ENCODE measurements at places on chromosomes 4 and X.
A peak's percentile ranks its signal among the peaks of the same experiment; 100 is the strongest.

- DNase-seq, result peak; percentile 21
These were observed 859 bp downstream of the SMARCA1 start for GRCh38 chrX:129522184-129523078.

- no peak for DNase-seq
These were observed 203.4 kb downstream of the CCNG2 start for GRCh38 chr4:77360451-77360850.

GRCh38 chrX:44898411-44899221, 25.6 kb downstream of the KDM6A start:
- no peak for DNase-seq

- DNase-seq, result no peak
These were observed 115.9 kb downstream of the CPZ start for GRCh38 chr4:8708401-8709021.

GRCh38 chr4:128256539-128256938, 31.1 kb downstream of the PGRMC2 start:
- no peak for DNase-seq

DNA sequence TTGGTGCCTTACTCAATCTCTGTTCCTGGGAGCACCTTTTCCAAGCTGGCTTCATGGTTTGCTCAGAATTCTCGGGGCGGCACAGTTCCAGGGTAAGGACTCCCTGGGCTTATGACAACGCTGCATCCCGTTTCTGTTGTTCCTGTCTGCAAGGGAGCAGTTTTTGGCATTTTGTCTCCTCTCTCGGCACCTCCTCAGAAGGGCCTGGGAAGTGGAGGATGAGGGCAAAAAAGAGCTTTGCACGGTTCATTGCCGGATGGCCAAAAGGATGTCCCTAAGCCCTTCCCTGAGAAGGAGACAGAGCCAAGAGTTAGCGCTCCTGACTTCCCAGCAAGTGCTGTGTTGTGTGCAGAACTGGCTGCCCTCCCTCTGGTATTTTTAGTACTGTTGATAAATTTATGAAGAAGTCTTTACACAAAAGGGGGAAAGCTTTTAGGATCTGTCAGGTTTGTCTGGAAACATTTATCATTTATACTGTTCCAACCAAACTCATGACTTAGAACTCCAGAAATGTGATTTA, 13.4 kb downstream of the SRD5A3 start:
- DNase-seq, result no peak

DNA sequence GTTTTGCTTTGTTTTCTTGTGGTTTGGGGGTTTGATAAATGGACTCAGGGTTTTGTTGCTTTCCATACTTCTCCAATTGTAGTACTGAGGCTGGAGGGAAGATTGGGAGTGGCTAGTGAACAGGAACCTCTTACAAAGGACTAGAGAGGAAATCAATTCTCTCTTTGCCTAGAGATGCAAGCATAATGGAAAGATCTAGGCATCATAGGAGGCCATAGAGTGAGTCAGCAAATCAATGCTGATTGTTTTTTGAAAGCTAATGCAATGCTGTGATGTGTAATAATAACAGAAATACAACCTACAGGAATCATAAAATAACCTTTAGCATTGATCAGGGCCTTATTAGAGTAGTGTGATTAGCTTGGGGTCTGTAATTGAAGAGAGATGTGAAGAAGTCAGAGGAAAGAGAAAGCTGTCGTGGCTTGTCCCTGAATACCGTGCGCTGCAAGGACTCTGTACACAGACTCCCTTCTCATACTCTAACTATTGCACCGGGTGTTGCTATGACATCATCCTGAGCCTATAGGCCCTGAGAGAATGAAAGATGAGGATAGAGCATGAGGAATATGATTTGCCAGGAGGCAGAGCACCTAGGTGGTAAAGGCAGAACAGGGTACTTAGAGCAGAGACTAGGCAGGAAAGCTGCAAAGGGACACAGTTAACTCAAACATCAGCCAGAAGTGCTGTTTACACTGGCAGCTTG, 29.3 kb upstream of the GPR101 start:
- no peak for DNase-seq

GRCh38 chrX:24259544-24260240, 54.2 kb downstream of the SUPT20HL2 start:
- DNase-seq, result no peak

DNA sequence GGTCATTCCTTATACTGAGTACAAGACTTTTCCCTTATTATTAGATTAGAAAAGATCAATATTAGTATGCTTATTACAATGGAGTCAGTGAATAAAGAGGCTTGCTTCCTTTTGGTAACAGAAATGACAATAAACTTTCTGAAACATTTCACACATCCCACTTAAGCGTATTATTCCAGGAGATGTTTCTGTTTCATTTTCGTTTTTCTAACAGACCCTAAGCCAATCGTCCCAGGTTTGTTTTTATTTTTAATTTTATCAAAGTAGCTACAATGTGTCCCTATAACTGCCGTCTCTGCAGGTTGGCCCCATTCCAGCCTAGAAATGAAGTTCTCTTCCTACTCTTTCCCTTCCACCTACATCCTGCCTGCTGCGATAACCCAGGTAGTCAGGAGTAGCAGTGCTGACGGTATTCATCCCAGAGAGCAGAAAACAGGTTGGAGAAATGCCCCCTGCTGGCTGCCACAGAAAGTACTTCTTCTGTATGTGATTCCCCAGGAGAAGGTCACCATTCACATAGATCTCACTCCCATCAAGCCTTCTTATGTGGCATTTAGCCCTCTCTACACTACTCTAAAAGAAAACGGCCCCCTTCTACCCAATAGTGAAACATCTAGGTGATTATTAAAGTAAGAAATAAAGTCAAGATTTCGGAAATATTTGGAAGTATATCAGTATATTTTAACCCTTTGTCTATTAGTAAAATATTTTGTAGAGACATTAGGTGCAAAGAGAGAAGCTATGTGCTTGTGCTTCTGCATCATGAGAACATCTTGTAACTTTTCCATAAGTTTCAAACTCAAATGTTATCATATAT, 40.4 kb downstream of the ENPEP start:
- peak; percentile 11 for DNase-seq

- no peak for DNase-seq
These were observed 56.4 kb downstream of the PDGFC start for GRCh38 chr4:156915221-156915620.

GRCh38 chr4:79578606-79579005, 170.6 kb upstream of the GK2 start:
- DNase-seq, result no peak

DNA sequence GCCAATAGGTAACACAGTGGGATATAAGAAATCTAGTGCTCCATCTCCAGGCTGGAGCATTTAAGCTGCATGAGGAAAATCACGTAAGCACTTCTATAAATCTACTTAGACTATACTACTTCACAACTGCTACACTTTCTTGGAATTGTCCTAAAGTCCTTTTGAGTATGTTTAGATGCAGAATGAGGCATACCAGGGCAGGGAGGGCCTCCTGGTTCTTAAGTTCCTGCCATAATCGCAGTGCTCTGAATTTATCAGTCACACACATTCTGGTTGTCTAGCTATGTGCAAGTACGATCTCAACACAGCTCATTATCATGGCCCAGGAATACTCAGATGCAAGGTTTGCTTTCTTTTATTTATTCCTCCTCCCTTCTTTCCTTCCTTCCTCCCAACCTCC, 130.3 kb downstream of the GUCY2F start:
- DNase-seq, result no peak

GRCh38 chr4:165096776-165097175, 15.9 kb downstream of the TMEM192 start:
- no peak for DNase-seq

GRCh38 chrX:110046001-110046400, 43.1 kb downstream of the TMEM164 start:
- peak; percentile 70 for DNase-seq

DNA sequence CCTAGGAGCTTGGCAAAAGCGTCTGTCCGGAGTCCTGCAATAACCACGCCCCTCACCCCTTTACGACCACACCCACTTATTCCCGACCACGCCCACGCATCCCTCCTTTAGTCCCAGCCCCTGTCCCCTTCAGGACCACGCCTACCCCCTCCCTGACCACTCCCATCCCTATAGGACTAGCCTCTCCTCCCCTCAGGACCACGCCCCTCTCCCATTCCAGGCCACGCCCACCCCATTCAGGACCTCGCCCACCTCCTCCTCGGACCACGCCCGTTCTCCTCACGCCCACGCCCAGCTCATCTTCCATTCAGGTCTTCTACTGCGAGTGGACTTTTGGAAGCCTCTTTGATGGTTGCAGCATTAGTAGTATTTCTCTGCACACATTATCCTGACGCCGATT, 131.2 kb upstream of the STX18 start:
- DNase-seq, result peak; percentile 30

GRCh38 chrX:148542481-148543255, 42.3 kb downstream of the AFF2 start:
- no peak for DNase-seq

DNA sequence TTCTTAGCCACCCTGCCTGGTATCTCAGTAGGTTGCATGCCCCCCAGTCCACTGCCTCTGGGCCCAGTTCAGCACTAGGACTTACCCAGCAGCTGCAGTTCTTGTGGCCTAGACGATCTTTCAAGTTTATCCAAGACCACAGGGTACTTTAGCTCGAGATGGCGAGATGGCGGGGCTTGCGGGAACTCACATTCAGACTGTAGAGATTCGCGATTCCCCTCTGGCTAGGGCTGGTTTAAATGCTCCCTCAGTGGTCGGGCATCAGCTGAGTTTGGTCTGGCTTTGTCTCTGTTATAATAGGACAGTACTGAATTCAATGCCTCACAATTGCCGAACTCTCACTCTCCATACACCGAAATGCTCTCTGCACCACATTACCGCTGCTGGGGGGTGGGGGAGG, 18.4 kb upstream of the RFC1 start:
- DNase-seq, result no peak

GRCh38 chr4:32112891-32113290, 1392.7 kb downstream of the PCDH7 start:
- DNase-seq, result no peak

DNA sequence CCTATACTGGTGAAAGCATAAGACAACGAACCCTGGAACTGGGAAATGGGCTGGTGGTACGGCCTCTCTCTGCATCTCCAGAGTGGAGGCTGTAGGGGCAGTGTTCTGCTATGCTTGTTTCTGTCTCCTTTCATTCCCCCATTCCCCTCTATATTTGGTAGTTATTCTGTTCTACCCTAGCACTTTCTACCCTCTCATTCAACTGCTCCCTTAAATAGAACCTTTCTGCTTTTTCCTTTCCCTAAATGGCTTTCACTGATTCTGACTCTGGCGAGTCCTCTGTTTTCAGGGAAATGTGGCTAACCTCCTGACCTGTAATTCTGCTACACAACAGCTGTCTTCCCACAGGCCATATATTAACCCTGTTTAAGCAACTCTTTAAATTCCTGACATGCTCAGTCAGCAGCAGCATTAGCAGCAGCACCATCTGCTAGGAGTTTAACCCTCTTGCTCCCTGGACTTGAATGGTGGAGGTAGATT, 94.2 kb downstream of the CXCL13 start:
- no peak for DNase-seq

- DNase-seq, result no peak
These were observed 58.8 kb downstream of the LNX1 start for GRCh38 chr4:53532521-53532920.

DNA sequence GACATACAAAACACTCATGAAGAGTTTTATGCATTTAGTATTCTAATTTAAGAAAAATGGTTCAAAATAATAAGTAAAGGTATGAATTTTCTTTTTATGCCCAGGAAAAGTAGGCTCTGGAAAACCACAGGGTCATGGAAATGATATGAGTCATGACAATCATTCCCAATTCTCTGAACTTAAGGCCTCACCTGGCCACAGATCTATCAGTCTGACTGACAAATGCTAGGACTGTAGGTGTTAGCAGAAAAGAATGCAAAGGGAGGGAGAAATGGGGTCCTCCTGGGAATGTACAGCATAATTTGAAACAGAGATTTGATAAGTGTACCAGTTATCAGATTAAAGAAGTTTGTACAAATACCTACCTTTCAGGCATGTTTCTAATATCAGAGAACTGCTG, 270.5 kb upstream of the ARSJ start:
- DNase-seq, result no peak

- no peak for DNase-seq
These were observed 25.3 kb upstream of the GATB start for GRCh38 chr4:151786158-151786495.

DNA sequence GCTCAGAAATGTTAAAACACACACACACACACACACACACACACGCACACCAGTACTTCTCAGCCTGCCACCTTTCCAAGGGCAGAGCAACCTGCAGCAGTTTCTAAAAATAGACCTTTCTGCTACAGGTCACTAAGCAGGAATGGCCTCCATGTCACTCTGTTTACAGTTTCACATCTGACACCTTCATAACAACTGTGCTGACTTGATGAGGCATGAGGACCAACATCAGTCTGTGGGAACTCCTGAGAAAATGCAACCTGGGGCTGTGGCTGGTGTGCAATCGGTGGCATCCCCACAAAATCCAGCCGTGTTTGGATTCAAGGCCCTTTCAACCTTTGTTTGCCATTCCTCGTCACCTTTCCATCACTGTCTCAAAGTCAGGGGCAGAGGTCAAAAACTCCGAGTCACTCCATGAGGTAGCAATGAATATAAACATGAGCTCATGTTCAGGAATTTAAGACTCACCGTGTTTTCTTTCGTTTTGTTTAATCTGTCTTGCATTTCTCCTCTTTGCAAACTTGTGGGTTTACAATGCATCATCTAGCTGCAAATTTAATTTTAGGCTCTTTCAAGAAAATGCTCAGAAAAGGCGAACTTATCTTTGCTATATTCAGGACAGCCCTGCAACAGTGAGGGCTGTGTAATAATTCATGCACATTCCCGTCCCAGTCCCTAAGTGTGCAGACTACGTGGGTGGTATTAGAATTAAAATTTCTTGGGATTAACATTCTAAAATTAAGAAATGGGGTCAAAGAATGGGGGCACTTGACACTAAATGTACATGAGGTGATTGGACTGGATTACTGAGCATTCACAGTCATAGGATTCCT, 135.3 kb downstream of the SHROOM3 start:
- no peak for DNase-seq

- no peak for DNase-seq
These were observed 6.5 kb upstream of the ARHGAP6 start for GRCh38 chrX:11672213-11672612.

DNA sequence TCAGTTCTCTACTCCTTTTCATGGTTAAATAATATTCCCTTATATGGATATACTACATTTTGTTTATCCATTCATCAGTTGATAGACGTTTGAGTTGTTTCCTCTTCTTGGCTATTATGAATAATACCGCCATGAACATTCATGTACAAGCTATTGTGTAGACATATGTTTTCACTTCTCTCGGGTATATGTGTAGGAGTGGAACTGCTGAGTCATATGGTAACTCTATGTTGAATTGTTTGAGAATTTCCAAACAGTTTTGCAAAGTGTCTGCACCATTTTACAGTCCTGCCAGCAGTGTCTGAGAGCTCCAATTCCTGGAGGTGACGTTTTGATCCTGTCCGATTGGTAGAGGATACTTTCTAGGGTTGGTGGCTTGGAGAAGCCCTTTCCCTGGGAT, 23.6 kb downstream of the PLAC1 start:
- DNase-seq, result no peak

Measured in NCI-H748 treated with DMSO at 0.1 percent for 48 hours (cell line).